ENCODE measurements at places on chromosomes 3 and 15. TPM values are rescaled to one million over a fixed set of nuclear protein-coding genes. Genes with fewer than 3 reads are reported as not detected.

GRCh38 chr3:134381831-134382442 is 7.7 kb upstream of the AMOTL2 start:
- no peak for ATAC-seq

DNA sequence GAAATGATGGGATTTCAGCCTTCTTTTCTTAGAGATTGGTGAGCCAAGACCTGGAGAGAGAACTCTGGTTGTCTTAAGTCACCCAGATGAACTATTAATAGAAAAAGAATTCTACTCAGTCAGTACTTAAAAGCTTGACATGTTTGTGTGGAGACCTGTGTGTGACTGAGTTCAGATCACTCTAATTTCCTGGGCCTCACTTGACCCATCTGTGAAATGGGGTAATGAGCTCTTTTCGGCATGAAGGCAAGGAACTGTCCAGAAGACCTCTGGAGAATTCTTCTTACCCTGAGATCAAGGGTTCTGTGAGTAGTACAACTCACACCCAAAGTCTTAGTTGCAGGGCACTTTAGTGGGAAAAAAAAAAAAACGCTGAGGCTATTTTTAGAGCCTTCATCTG is 92.9 kb downstream of the LPP start:
- ATAC-seq: no peak

DNA sequence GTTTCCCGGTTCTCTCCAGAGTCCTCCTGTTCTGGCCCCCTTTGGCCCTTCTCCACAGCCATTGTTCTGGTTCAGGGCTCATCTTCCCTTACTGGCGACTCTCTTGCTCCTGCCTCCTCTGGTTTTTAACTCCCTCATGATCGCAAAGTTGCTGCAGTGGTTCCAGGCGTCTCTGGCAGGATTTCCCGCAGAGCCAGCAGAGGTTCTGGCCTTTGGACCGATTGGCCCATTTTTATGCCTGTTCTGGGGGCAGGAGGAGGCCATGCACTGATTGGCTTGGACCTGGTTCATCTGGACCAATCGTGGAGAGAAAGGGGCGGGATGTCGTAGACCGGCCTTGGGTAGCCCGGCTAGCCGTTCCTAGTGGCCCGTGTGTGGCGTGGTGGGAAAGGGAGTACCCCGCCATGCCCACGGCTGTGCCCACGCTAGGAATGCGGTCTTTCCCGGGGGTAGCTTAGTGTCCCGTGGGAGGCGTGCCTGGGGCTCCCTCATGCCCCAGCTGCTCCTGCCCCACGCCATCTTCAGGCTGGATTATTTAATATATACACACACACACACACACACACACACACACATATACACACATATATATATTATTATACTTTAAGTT is 113.4 kb downstream of the FBLN2 start:
- no peak for ATAC-seq

- no peak for ATAC-seq
These were observed 58.1 kb upstream of the SLC6A6 start for GRCh38 chr3:14344351-14344750.

DNA sequence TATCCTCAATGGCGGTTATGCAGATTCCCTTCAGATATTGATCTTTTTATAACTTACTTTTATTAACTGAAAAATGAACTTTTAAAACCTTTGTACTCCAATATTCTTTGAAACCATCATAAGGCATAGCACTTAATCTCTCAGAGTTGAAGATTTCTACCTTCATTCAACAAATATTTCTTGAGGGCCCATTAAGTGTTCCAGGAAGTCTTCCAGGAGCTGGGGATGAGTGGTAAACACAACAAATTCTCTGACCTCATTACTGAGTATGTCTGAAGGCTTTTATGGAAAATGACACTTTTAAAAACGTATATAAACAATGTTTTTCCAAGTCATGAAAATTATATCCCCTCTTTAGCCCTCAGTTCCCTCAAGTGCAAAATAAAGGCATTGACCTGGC is 575.3 kb upstream of the IL12A start:
- ATAC-seq: no peak

GRCh38 chr3:117562000-117562399 is 852.4 kb downstream of the TUSC7 start:
- ATAC-seq: no peak

DNA sequence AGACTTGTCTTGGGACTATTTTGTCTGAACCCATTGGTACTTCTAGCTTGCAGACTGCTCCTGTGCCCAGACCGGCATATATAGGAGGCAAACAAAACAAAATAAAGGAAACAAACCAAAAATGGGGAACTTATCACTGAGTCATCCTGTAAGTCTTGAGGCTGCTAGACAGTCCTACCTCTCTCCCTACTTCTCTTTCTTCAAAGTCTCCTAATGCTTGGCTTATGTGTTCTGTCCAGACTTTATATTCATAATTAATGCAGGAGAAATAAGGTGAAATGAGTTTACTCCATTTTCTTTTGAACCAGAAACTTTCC is 266.2 kb downstream of the ZNF385D start:
- ATAC-seq: no peak

GRCh38 chr3:31580645-31581044 is 47.9 kb downstream of the STT3B start:
- ATAC-seq: no peak

- ATAC-seq: no peak
These were observed 42.3 kb downstream of the WDR72 start for GRCh38 chr15:53716909-53717876.

DNA sequence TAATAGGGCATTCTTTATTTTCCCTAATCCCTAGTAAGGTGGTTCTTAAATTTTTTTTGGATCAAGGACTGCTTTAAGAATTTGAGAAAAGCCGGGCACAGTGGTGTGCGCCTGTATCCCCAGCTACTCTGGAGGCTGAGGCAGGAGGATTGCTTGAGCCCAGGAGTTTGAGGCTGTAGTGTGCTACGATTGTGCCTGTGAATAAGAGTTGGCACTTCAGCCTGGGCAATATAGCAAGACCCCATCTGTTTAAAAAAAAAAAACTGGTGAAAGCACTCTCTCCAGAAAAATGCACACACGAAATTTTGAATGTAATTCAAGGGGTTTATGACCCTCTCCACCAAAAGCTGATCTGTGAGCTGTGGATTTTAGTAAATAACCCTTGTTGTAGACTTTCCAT is 32.0 kb downstream of the CALML4 start:
- ATAC-seq: no peak

GRCh38 chr15:52485290-52485689 is 43.4 kb downstream of the MYO5A start:
- no peak for ATAC-seq

LSAMP gene
- 1.5 TPM for total RNA-seq

PLA1A gene
- 1.2 TPM for total RNA-seq

BTD gene
- 53.9 TPM for total RNA-seq

RTP1 gene
- total RNA-seq: not detected

Measured in gastroesophageal sphincter (tissue), 4 donors.